GM19239 (cell line): ENCODE measurements at places on chromosomes 7 and 10.

DNA sequence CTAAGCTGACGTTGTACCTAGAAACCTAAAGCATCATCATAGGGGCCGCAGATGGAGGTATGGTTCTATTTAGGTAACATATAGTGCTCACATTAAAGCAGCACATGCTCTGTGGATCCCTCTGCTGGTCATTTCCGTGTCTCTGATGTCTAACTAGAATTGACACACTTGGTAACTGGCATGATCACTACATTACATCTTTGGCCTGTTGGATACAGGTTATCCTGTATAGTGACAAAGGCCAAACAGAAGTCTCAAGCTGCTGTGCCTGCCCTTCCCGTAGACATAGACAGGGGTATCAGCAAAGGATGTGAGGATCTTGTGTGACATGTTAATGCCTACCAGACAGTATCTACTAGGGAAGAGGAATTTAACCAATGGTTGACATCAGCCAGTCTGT is 51.2 kb downstream of the KIF5B start:
- DNase-seq, result no peak

GRCh38 chr10:86073199-86073977 is 293.2 kb downstream of the GRID1 start:
- DNase-seq, result no peak

DNA sequence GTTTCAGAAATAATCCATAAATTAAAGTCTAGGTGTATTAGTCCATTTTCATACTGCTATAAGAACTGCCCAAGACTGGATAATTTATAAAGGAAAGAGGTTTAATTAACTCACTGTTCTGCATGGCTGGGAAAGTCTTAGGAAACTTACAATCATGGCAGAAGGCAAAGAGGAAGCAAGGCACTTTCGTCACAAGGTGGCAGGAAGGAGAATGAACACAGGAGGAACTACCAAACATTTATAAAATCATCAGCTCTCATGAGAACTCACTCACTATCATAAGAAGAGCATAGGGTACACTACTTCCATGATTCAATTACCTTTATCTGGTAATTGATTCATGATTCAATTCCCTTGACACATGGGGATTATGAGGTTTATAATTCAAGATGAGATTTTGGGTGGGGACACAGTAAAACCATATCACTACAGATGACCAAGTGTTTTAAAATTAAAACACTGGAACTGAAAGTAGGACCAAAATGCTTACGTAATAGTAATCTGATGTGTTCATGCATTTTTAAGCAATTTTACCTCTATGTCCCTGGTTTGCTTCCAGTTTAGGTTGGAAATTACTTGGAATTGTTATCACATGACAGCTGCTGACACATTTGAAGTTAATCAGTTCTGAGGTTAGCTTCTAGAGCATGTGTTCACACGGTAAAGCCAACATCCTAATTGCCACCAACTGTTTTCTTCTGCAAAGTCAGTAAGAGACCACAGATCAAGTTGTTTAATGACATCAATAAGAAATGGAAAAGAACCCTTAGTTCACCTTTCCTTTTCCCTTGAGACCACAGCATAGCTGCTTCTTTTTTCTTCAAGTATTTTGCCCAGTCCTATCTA is 48.4 kb upstream of the SEMA3C start:
- DNase-seq, result no peak

DNA sequence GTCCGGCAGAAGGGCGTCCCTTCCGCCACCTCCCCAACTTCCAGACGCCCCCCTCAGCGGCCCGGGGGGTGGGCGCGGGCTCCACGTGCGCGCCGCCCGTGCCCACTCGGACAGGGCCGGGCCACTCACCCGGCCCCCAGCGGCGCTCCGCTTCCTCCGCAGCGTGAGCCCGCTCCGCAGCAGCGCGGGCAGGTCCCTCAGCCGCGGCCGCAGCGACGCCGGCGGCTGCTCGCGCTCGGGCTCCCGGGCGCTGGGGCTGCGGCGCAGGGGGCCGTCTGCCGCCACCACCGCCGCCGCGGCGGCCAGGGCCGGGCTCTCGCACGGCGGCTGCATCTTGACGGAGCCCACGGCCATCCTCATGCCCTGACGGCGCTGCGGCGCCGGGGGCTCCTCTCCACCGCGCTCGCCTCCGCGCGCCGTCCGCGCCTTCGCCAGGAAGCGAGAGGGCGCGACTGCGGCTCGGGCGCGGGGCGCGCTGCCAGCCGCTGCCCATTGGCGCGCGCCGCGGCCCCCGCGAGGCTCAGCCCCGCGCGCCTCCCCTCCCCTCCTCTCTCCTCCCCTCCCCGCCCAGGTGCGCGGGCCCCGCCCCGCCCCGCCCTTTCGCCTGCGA is at the start of gene RAPGEF5:
RAPGEF5 (minus strand) TSS at position 454 of the 610 bp plus-strand sequence; CDS start at position 360, 94 bp downstream.
- peak; percentile 65 for DNase-seq

GRCh38 chr7:30567081-30567480 is 27.6 kb upstream of the GARS1 start:
- DNase-seq, result no peak

DNA sequence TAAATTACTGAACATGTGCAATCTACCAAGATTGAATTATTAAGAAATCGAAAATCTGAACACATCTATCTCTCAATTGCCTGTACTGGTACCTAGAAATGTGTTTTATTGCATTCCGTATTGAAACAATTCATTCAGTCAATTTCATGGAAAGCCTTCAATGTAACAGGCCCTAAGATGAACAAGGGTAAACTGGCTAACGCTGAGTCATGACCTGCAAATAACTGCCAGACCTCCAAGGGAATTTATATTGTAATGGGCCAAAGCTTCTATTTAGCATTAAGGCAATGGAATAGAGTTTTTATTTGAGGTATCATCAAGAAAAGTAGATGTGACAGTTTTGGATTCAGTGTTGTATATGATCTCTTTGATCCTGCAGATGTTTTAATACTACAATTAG is 49.9 kb upstream of the CD36 start:
- no peak for DNase-seq

DNA sequence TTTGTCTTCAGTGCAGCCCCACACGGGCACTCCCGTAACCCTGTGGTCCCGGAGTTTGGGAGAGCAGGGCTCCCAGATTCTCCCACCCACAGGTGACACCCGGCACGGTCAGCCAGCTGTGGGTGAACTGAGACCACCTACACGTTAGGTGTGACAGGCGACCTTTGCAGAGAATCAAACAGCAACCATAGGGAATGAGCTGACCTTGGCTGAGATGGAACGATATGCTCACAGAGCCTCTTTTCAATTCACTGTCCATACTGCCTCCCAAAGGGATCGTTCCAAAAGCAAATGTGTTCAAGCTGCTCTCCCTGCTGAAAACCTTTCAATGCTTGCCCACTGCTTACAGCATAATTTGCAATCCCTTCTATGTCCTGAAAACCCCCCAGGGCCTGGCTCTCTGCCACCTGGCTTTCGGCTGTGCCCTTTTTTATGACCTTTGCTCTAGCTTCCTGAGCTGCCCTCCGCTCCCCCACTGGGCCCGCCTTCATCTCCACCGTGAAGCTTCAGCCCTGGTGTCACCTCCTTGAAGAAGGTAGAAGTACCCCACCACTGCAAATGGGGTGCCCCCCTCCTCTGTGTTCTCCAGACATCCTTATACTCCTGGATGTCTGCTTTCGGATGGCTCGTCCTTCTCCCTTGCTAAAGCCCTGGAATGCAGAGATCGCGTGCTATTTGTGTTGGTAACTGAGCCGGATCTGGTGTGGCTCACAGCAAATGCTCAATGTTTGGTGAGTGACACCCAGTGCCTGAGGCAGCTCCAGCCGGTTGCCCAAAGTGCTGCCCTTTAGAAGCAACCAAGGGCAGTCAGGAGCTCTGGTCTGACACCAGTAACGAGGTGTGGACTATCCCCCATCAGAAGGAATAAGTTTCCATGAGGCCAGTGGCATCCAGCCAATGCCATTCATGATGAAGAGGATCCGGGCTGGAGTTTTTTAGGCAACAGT is 90.4 kb downstream of the KIAA1549 start:
- no peak for DNase-seq

DNA sequence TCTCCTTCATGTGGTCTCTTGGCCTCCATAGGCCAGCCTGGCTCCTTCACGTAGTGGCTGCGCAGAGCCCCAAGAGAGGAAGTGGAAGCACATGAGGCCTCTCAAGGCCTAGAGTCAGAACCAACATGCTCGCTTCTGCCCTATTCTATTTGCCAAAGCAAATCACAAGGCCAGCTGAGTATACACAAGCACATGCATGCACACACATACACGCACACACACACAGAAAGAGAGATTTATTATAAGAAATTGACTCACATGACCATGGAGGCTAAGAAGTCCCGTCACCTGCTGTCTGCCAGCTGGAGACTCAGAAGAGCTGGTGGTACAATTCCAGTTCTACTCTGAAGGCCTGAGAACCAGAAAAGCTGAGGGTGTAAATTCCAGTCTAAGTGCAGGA is 64.3 kb upstream of the NRP1 start:
- no peak for DNase-seq

GRCh38 chr10:58515291-58515941 is 2.7 kb downstream of the BICC1 start:
- DNase-seq, result no peak

DNA sequence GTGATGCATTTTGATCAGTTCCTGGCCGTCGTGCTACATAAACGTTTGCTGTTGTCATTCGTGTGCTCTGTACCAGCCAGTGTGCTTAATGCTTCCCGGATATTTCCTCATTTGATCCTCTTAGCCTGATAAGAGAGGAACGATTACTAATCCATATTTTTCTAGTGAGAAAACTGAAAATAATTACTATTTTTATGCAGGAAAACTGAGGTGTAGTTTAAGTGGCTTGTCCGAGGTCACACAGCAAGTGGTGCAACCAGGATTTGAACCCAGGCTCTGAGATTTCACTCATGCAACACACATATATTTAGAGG is 650 bp upstream of the SORBS1 start:
- no peak for DNase-seq

DNA sequence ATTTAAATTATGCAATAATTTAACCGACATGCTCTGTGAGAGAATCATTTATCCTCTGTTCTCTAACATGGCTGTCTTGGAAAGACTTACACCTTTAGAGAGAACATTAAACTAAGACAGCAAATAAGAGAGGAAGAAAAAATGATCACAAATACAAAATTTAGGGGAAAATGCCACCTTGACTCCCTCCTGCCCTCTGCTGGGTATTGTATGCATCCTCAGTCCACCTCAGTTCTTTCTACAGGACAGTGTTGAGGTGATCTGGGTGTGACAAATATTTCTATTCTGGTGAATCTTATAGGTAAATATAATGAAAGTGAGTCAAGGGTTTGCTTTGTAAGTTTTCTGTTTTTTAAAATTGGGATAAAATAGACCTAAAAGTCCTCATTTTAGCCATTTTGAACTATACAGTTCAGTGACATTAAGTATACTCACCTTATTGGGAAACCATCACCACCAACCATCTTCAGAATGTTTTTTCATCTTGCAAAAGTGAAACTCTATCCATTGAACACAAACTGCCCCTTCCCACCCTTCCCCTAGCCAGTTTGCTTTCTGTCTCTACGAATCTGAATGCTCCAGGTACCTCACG is 61.5 kb upstream of the ELMO1 start:
- DNase-seq, result no peak

GRCh38 chr10:24974976-24975375 is 22.6 kb upstream of the PRTFDC1 start:
- no peak for DNase-seq
